EL (cell line): ENCODE measurements at places on chromosomes 12 and 14.

- no peak for DNase-seq
These were observed 6.8 kb downstream of the CPNE6 start for GRCh38 chr14:24078146-24078545.

- no peak for DNase-seq
These were observed 14.4 kb upstream of the GUCY2C start for GRCh38 chr12:14710632-14711320.

- DNase-seq: no peak
These were observed 242.7 kb upstream of the SFSWAP start for GRCh38 chr12:131468206-131468605.

DNA sequence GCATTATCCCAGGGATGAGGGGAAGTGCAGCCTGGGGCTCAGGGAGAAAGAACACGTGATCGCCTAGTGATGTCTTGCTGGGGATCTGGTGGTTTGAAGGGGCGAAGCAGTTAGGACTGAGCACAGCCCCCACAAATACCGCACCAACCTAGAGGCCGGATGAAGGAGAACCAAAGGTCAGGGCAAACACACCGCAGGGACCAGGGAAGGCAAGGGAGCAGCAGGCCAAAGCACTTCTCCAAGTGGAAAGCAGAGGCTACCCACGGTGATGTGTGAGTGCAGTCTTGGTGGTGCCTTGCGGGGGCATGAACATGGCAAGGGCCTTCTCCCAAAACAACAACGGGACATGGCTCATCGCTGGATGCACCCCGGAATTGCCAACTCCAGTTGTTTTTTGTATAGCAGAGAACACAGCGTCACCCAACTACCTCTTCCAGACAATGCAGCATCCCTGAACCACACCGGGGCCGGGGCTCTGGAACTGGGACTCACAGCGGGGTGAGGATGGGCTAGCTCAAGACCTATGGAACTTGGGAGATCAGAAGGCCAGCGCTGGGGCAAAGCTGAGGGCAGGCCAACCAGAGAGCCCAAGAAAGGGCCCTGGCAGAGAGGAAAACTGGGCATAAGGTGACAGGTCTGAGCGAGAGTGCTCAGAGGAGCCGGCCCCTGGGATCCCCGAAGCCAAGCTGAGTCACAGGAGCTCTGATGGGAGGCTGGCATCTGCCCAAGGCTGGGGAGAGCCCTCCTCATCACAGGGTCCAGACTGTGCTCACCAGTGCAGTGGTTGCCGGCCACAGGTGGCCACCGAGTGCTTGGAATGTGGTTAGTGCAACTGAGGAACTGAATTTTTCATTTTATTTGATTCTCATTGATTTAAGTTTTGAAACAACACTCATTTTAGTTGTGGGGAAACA is 11.1 kb downstream of the GALNT16 start:
- peak; percentile 53 for DNase-seq

GRCh38 chr12:50799908-50800307 is 36.0 kb downstream of the ATF1 start:
- no peak for DNase-seq

- no peak for DNase-seq
These were observed 39.8 kb downstream of the ACTN1 start for GRCh38 chr14:68939181-68939892.

DNA sequence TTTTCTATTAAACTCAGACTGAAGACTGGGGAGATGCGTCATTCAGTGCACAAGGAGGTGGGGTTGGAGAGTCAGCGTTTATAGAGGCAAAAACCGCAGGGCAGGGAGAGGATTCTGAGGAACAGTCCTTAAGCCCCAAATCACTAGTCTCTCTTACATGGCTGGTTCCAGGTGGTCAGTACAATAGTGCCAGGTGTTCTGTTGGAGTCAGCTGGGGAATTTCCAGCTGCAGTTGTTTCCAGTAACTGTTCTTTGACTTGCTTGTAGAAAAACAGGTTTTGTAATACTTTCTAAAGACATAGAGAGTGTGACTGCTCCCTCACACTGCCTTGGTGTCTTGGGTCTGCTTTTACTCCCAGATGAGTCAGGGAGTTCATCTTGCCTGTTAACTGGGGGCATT is 192.2 kb downstream of the TMTC3 start:
- no peak for DNase-seq

DNA sequence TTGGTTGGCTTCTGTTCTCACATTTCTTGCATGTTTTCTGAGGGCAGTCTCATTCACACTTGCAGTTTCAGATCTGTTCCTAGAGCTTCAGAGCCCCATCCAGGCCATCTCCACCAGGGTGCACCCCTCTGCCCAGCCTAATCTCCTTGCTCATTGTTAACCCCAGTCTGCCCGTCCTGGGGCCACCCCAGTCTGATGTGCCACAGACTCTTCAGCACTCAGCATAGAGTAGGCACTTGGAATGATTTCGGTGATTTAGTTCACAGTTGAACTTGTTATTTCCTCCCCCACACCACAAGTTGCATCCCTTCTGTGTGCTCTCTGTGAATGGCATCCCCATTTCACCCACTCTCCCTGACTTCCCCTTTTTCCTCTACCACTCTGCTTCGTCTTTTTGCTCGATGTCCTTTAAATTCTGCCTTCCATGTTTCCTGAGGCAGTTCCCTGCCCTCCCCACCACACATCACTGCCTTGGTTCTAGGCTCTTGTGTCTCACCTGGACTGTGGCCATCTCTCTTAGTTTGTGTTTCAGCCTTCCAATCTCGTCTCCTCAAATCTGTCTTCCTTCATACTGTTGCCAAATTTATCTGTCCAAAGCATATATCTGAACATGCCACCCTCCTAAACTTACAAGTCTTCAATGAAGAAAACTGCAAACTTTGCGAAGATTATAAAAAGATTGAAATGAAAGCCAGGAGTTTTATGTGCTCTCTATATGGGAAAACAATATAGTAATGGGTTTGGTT is 41.5 kb downstream of the ANO6 start:
- no peak for DNase-seq

GRCh38 chr14:61218157-61218556 is 63.0 kb downstream of the TMEM30B start:
- no peak for DNase-seq

DNA sequence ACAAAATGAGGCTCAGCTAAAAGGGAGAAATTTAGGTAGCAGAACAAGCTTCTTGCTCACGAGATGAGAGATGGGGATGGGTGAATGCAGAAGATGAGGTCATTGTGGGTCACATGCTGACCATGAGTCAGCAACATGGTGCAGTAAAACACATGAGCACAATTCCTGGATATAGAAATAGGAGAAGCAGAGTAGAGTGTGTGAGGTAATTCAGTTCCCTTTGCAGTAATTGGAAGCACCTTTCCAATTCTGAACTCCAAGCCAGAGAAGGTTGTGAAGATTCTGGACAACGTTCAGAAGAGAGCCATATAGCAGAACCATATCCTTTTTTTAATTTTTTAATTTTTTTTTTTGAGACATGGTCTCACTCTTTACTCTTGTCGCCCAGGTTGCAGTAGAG is 62.0 kb upstream of the LMNTD1 start:
- DNase-seq: peak; percentile 84

GRCh38 chr14:97788846-97789526 is 991.8 kb downstream of the VRK1 start:
- DNase-seq: no peak

DNA sequence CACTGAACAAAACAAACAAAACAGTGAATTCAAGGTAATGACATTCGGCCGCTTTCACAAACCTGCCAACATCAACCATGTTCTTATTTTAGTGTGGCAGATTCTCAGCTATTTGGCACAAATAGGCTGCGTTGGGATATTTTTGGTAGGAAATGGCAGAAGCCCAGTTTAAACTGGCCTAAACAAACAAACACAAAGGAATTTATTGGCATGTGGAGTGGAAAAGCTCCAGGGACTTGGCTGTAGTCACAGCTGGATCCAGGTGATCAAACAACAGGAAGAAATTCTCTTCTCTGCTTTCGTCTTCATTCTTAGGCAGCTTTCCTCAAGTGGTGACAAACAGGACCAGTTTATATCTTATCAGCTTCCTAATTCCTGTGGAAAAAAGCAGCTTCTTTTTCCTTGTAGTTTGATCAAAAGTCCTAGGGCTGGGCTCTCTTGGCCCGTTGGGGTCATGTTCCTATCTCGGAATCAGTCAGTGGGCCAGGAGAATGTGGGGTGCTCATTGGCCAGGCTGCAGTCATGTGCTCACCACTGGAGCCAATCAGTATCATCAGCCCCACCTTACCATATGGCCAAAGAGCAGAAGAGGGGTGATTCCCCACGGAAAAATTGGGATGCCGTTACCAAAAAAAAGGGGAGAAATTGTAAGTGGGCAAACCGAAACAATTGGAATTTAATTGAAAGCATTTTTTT is 22.6 kb downstream of the C12orf75 start:
- no peak for DNase-seq

DNA sequence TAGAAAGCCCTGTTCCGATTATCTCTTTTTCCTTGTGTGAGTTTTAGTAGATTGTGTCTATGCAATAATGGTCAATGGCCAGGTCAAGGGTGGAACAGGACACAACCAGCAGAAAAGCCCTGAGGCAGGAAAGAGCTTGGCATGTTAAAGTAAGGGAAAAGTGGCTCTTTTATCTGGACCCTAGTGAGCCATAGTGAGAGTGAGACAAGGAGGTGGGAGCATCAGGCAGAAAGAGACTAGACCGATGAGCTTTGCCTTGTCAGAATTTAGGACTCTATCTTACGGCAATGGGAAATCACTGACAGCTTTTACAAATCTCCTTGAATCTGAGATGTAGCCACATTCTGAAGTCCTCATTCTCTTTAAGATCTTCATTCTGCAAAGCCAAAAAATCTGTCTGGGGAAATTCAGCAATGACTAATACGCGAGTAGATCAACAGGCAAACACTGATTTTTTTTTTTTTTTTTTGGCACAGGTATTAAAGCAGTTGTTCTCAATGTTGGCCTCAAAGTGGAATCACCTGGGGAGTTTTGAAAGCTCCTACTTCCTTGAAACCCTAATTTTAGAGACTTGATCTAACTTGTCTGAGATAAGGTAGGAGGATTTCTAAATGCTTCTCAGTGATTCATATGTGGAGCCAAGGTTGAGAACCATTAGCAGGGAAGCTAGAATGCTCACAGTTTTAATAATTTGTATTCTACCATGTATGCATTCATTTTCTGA is 33.9 kb downstream of the TMEM19 start:
- DNase-seq: no peak

DNA sequence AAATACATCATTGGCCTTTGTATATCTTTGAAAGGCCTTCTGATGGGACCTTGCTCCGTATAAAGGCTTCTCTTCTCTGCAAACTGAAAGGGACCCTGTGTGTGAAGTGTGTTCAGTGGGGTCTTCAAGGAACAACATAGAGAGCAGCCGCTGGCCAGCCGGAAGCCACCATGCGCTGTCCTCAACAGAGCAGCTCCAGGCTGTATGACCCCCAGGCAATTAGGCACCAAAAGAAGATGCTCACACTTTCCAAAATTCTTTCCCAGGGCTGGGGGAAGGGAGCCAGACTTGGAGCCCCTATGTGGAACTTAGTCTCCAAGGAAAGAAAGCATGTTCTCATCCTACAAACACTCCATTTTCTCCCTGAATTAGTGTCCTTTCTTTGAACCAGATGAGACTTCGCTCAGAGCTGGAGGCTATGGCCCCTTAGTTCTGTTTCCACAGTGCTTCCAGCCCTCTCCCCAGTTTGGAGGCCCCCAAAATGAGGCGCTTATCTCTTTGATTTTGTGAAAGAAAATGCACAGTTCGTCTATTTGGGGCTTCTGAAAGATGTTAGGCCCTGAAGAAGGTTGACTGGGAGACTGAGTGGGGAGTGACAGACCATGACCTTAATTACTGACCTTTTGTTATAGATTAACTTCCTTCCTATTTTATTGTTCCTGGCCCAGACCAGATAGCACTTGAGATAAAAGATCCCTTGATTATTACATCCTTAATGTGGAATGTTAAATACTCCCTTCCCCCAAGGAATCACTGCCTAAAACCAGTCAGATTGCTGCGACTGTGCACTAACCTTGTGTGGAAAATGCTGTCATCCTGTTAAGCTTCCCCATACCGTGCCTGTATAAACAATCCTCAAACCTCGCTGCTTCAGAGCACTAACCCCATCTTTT is 128.3 kb upstream of the FGD4 start:
- DNase-seq: peak; percentile 73

- no peak for DNase-seq
These were observed 34.7 kb upstream of the CDKN3 start for GRCh38 chr14:54362089-54362504.

DNA sequence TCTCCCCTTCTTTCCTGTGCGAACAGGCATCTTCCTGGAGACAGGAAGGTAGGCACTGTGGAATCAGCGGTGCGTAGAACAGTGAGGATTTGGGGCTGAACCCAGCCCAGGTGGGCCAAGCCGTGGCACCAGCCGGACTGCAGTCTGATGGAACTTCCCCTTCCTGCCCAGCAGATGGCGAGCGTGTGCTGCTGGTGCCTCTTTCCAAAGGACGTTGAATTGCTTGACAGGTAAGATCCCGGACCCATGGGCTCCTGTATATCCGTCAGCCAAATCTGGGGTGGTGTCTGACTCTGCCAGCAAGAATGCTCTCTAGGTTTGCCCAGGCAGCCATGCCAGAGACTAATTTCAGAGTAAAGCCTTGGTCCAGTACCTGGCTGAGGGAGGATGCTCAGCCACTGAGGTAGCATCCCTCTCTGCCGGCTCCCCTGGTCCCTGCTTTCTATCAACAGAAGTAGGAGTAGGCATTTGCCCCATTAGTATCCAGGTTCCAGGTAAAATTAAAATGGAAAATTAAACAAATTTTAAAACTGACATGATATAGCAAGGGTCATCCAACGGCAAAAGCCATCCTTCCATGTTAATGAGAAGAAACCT is 21.1 kb upstream of the KCNA5 start:
- DNase-seq: peak; percentile 42

DNA sequence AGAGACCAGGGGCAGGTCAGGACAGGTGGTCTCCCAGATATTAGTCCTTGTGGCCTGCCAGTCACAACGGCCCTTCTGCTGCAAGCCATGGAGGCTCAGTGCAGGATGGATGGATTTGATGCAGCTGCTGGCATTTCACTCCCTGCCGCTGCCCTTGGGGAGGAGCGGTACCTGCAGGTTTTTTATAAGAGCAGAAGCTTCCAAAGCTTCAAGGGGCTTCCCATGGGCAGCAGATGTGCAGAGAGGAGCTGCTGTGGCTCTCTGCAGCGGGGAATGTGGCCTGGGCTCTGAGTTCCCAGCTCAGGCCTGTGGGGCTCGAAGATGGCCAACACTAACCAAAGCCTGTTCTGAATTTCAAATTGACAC is 379.3 kb downstream of the DPF3 start:
- no peak for DNase-seq

DNA sequence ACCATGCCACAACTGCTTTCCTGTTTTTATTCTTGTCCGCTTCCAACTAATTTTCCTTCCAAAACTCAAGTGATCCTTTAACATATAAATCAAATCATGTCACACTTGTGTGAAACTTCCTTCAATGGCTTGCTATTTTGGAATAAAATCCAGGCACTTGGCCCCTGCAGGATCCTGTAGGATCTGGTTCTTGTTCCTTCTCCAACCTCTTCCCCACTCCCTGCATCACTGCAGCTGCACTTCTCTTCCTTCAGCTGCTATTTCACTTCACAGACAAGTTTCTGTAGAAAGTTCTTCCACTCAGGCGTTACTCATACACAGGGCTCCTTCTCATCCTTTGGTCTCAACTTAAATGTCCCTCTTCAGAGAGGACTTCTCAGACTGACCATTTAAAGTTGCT is 239.7 kb upstream of the BTG1 start:
- DNase-seq: no peak

- no peak for DNase-seq
These were observed 9.3 kb upstream of the OAS3 start for GRCh38 chr12:112928978-112929377.
